Activated CD4-positive, alpha-beta T cell treated with anti-CD3 and anti-CD28 coated beads, Interleukin-10, Interleukin-2, amounts not matched to agents 100 ng/mL and 50 ng/mL, durations not matched to agents 16 hours and 8 hours (primary cell): ENCODE measurements at places on chromosomes 13 and 19.

DNA sequence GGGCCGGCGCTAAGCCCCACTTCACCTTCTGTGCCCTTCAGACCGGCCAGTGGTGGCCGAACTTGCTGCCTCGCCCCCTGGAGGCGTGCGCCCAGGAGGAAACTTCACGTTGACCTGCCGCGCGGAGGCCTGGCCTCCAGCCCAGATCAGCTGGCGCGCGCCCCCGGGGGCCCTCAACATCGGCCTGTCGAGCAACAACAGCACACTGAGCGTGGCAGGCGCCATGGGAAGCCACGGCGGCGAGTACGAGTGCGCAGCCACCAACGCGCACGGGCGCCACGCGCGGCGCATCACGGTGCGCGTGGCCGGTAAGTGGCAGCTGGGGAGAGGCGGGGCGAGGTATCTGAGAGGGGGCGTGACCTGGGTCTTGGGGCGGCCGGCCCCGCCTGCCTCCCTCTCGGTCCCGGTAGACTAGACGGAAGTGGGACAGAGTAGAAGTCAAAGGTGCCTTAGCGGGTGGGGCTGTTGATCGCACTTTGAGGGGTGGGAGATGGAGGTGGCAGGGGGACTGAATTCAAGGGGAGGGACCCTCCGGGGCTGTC is 5.6 kb downstream of the ICAM5 start:
- peak; percentile 58 for DNase-seq

GRCh38 chr19:34305221-34306083 is 51.1 kb downstream of the GARRE1 start:
- DNase-seq = no peak

GRCh38 chr13:70995338-70995737 is 871.7 kb downstream of the DACH1 start:
- DNase-seq = no peak

- no peak for DNase-seq
Measured at GRCh38 chr19:13850910-13851733, 25.8 kb upstream of the NANOS3 start.

GRCh38 chr19:4068047-4068966 is 1.6 kb upstream of the ZBTB7A start:
- no peak for DNase-seq

DNA sequence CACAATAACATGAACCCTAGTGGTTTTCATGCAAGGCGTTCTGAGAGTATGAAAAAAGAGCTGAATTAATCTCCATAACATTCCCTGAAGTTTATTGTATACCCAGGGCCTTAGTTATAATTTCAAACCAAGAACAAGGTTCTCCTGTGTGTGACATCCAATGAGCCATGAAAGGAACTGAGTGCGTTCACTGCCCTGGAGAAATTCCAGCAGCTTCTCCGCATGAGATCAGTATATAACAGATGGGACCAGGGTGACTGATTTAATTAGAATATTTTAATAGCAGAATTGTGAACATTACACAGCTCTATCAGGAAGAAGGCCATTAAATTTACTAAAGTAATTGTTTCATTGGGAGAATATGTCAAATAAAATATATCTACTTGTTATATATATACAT is 1190.5 kb upstream of the SLC10A2 start:
- no peak for DNase-seq

DNA sequence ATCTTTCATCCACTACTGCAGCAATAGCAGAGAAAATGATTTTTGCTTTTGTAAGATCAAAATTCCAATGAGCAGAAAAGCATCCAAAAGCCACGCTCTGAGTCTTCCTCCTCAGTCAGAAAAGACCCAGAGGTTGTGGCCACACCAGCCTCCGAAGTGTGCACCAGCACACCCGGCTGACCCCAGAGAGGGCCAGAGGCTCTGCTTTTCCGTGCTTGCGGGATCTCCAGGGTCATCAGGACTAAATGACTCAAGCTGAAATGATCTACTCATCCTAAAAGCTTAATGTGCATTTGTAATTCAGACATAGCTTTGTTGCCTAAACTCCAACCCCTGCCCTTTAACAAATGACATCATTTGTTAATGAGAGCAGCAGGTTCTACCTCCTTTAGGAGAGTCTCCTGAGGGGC is 16.5 kb downstream of the RXFP2 start:
- DNase-seq = no peak

GRCh38 chr19:17766543-17767131 is 15.4 kb downstream of the FCHO1 start:
- DNase-seq = peak; percentile 30

DNA sequence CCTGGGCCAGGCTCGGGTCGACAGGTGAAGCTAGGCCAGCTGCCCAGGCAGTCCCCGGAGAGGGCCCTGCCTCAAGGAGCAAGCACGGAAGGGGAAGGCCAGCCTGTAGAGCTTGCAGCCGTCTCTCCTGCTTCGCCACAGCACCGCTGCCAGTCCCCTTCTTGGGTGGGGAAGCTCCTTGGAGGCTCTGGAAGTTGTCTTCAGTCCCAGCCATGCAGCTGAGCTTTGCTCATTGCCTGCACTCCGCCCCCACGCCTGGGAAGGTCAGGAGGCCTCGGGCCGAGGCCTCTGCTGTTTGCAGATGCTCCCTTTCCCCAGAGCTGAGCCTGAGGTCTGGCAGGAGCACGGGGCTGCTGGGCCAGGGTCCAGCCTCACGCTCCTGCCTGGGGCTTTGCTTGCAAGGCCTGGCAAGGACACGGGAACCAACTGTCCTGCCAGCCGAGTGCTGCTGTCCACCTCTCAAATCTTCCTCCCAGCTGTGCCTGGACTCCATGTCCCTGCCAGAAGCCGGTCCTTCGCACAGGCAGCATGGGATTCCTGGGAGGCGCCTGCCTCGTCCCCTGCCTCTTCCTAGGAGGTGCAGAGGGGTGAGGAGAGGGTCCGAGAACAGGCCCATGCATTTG is 13.3 kb downstream of the PLEKHF1 start:
- no peak for DNase-seq

DNA sequence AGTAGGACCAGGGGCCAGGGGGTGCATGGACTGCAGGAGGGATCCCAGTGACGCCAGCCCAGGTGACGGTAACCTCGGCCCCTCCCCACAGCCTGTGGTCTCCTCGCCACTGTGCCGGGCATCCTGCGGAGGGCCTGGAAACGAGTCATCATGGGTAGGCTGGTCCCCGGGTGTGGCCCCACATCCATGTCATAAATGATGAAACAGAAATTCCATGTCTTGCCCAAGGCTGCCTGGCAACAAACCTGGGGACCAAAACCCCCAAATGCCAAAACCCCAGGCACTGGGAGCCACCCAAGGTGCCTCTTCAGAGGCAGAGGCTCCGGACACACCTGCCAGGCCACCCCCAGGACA is 20.9 kb downstream of the MAP2K2 start:
- peak; percentile 48 for DNase-seq

DNA sequence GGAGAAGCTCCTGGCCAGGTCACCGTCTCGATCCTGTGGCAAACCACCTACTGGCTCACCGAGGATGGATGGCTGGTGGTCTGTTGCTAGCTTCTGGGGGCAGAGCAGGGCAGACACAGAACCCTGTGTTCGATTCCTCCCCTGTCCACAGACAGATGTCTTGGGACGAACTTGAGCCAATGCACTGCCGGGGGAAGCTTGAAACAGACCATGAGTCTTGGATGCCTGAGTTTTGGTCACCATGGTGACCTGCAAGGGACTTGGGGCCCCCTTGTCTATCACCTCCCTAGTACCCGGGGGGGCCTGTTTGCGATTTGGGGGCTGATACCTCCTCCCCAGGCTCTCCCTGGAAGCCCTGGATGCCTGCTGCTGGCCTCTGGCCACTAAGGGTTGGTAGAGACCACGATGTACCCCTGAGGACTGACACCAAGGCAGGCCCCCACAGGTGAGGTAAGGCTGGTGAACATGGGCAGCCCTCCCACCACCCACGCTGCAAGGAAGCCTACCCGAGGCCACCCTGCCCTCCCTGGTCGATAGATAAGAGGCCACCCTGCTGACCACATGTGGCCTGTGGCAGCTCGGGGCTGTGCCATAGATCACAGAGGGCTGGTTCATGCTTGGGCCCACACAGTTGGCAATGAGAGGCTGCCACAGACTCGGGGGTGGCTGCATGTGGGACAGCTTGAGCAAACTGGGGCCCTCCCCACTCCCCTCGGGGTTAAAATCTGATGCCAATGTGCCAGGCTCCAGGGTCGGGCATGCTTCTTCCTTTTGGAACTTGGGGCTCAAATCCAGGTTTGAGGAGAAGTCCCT is 10.7 kb downstream of the IQCN start:
- DNase-seq = no peak

DNA sequence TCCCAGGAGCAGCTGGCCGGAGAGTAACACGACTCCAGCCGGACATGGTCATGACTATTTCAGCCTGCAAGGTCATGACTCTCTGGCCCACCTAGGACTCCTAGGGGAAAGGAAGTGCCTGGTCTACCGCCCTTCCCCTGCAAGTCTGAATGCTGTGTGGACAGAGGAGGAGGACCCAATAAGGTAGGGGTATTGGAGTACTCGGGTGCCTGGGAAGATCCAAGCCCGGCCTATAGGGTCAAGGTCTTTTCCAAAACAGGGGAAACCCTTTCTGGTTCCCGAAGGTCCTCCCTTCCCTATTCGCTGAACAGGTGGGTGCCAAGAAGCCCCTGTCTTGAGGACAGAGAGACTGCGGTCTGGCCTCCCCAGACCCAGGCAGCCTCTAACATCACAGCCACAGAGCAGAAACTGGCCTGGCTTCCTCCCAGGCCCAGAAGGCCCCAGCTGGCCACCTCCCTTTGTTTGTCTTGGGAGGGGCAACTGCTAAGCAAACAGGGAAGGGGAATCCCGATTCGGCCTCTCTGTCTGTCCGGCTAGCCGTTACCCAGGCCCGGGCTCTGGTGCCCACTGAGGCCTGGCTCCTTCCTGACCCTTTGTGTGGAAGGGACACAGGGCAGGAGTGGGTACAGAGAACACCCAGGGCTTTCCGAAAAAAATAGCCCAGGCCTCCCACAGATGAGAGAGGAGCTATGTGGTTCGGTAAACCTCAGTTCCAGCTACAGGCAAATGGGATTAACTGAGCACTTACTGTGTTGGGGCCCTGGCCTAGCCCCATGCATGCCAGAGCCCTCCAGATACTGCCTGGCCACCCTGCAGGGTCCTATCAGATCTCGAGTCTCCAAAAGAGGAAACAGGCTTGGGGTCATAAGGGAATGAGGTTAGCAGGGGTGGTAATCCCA is 5.2 kb upstream of the GRAMD1A start:
- no peak for DNase-seq

DNA sequence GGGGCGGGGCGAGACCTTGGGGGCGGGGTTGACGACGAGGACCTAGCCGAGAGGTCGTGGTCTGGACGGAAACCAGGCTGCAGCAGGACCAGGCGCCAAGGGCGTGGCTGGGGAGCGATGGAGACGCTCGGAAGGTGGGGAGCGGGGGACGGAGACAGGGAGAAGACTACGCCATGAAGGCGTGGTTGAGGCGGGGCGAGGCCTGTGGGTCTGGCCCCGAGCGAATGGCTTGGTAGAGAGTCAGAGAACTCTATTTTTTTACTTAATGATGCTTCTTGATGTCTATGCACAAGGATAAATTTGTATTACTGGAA is 674 bp upstream of the FBXL12 start:
- DNase-seq = no peak

DNA sequence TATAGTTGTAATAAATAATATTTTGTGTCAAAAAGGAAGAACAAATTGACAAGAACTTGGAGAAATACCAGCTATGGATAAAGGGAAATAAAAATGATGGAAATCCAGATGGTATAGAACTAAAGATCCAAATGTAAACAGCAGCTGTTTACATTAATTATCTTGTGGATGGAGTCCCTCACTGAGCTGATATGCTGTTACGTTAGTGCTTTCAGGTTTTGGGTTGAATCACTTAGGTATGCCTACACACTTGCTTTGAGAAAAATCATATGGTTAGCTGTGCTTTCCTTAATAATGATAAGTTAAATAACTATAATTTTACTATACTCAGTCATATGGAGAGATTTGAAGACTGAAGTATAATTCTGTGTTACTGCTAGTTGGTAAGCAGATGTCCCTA is 27.7 kb downstream of the WASF3 start:
- DNase-seq = no peak

DNA sequence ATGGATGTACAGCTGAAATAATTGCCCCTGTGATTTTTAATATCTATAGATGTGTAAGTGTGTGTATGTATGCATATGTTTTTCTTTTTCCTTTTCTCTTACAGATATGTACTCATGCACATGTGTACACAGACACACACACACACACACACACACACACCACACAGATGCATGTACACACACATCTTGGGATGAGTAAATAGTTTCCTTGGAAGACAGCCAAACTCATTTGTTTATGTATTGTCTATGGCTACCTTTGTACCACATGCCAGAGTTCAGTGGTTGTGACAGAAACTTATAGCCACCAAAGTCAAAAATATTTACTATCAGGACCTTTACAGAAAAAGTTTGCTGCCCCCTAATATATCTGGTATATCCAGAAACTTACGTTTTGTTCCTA is 192.6 kb downstream of the MAB21L1 start:
- no peak for DNase-seq

- DNase-seq = peak; percentile 0
Measured at GRCh38 chr13:57270493-57270892, 103.5 kb downstream of the PRR20E start.

DNA sequence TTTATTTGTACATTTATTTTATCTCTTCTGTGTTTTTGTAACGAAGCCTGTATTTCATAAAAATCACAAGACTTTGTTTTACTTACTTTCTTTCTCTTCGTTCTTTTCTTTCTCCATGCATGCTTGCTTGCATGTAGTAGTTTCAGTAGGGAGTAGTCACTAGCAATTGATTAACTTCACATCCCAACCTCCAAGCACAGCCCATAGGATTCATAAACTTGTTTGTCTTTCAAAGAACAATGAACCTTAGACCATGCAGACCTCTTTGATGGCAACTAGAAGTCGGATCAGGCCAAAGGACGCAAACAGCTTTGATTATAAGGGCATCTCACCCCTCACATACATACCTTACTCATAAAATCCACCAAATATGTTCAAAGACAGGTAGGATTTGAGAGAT is 3.1 kb upstream of the PRR20A start:
- DNase-seq = no peak

DNA sequence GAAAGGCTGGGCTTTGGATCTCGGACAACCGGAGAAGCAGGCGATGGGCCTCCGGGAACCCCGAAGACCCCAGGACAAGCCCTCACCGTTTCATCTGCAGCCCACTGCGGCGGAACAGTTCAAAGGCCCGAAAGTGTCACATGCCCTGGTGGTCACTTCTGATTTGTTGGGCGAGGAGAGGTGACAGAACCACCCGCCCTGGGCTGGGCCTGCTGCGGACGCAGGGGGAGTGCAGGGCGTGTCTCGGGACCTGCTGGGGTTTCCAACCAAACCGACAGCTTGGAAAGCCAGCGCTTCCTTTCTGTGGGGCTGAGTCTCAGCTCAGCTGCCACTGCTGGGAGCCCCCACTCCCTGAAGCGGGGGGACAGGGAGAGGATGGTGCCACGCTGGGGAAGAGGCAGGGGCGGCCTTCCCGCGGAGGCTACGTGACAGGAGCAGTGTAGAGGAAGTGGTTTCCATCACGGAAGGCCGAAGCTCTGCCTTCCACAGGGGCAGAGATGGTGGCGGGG is 22.8 kb upstream of the ZBTB7A start:
- DNase-seq = peak; percentile 76
